Activated CD4-positive, alpha-beta T cell treated with anti-CD3 and anti-CD28 coated beads for 4 hours (primary cell): ENCODE measurements at places on chromosomes 2 and 18.

GRCh38 chr18:56563568-56563967 is 74.8 kb downstream of the TXNL1 start:
- DNase-seq, result no peak

GRCh38 chr2:125559186-125559585 is 1096.8 kb upstream of the GYPC start:
- no peak for DNase-seq

DNA sequence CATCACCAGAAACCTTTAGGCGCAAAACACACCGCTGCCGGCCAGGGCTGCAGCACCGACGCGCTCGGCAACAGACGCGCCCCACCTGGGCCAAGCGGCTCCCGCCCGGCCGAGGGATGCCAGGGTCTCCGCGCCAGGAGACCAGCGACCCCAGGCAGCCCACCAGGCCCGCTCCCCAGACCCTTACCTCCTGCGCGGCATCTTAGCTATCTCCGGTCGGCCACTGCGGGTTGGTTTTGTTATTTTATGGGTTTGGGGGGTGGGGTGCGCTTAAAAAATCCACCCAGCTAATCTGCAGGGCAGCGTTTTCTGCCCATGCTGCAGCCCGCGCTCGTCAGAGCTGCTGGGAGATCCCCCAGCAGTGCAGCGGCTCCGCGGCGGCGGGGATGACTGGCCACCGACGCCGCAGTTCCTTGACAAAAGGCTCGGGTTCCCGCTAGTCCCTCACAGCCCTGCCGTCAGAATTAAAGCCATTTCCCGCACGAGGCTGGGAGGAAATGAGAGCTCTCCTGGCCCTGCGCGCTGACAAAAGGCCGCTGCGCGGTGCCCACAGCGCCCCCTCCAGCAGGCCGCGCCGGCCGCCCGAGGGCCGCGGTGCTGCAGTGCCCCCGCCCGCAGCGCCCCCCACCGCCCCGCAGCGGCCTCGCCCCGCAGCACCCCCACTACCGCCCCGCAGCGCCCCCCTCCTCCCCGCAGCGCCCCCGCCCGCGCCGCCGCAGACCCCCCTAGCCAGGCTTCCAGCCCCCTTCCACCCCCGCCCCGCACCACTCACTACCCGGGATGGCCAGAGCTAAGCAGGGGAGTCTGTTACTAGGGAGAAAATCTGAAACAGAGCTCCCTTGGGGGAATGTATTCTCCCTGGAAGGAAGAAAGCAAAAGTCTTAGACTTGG is at the start of gene ADD2:
ADD2 (minus strand) TSS at position 502 of the 891 bp plus-strand sequence. CDS start 61,792 bp downstream, outside the sequence.
- DNase-seq, result peak; percentile 20

GRCh38 chr2:107808959-107809358 is 17.7 kb upstream of the RGPD4 start:
- DNase-seq, result no peak

DNA sequence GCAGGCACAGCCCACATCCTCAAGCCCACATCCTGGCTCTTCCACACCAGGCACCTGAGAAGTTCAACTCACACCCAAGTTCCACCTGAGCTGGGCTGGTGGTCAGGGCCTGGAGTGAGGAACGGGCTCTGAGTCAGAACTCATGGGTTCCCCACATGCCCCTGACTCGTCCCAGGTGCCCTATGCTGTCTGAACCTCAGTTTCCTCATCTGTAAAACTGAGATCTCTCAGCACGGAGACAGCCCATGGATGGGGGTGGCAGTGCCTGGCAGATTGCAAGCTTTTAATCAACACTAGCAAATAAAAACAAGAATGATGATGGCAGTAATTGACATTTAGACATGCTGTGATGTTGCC is 307.8 kb downstream of the NDUFA10 start:
- no peak for DNase-seq

- no peak for DNase-seq
Observed at GRCh38 chr18:13548966-13549879, 177.1 kb downstream of the FAM210A start.

GRCh38 chr2:30414961-30415360 is 32.1 kb upstream of the LCLAT1 start:
- DNase-seq, result no peak

- DNase-seq, result no peak
Observed at GRCh38 chr2:158072361-158072760, 29.3 kb upstream of the UPP2 start.

DNA sequence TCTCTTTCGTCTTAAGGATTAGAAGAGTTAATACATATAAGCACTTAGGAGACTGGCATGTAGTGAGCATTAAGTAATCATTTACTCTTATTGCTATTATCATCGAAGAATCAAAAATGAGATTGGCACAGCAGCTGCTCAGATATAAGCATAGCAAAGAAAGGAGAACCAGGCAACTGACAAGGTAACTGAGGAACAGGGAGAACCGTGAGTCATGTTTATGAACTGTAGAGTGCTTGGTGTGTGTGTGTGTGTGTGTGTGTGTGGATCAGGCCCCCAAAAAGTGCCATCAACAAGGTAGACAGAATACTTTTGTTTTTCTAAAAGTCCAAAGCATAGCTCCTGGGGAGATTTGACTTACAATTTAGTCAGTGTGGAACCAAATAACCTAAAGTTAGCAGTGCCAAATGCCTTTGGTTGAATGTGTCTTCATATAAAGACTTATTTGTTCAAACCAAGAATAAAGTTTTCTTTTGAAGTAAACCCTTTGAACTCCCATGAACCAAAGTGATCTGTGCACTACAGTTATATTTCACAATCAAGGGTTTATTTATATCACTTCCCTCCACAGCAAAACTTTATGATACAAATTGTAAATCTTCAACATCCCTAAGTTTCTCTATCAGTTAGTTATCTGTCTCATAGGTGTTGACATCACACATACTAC is 660.6 kb downstream of the NYAP2 start:
- DNase-seq, result no peak

DNA sequence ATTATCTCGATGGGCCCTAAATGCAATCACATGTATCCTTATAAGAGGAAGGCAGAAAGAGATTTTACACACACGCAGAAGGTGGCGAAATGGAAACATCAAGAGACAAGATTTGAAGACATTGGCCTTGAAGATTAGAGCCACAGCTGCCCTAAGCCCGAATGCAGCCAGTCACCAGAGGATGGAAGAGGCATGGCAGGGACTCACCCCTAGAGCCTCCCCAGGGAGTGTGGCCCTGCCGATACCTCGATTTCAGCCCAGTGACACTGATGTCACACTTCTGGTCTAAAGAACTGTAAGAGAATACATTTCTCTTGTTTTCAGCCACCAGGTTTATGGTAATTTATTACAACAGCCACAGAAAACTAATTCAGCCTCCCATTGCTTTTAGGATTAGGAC is 17.4 kb downstream of the TTC39C start:
- no peak for DNase-seq

DNA sequence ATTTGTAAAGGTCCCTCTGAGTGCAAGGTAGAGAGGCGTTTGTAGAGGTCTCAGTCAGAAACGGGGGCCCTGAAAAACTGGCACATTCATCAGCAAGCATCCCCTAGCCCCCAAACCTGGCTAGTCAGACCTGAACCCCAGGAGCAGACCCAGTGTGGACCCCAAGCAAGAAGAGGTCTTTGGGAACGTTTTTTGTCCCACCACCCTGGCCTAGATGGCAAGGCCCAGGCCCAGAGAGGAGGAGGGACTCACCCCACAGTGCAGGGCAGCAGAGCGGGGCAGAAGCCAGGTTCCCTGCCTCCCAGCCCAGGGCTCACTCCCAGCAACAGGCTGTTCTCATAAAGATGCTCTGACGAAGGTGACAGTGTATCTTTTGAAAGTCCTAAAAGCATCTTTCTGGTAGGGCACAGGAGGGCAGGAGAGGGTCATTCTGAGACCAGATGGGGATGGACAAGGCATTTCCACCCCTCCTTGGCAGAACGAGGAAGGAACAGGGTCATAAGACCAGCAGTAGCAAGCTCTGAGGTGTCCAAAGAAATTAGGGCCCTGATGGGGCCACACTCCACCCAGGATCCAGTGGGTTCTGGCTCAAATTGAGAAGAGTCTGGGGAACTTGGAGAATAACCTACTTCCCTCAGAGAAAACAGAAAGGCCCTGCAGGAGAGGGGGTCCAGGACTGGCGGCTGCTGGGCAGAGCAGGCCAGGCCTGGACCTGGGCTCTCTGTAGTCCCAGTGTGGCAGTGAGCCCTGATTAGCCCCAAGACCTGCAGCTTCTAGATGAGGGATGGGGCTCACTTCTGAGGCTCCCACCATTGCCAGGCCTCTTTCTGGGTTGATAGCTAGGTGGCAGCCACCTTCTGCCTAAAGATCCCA is 18.2 kb downstream of the ADRA2B start:
- no peak for DNase-seq

GRCh38 chr2:22737144-22737543 is 647.8 kb upstream of the KLHL29 start:
- DNase-seq, result no peak

DNA sequence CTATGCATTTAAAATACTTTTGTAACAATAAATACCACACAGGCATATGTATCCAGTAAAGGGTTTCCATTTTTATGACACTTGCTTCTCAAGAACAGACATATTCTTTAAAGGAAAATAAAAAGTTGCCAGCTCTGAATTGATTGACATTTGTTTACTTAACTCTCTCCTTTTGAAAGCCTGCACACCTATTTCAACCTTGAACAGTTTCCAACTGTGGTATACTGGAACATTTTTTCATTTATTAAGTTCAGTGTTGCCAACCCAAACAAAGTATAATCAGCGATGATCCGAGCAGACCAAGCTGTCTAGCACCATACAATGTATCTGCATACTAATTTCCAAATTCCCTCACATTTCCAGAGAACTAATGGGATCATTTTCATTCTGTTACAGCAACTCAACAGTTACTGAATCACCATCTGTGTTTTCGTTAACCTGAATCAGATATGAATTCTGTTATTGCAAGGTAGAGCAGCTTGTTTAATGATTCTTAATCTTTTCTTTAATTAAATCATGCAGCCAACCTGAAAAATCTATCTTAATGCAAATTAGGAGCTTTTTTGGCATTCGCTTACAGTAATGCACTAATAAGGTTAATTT is 725.5 kb upstream of the ZEB2 start:
- no peak for DNase-seq

DNA sequence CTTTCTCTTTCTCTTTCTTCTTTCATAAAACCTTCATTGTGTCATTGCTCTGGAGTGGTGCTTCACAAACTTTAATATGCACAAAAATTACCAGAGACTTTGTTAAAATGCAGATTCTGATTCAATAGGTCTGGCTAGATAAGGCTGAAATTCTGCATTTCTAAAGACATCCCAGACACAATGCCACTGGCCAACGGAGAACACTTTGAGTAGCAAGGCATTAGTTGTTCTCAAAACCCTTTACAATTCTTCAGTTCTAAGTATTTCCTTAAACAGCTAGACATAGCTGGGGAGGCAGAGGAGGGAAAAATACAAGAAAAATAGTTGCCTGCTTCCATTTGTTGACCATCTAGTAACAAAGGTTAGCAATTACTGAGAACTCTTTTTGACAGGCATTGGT is 101.8 kb upstream of the PIK3C3 start:
- no peak for DNase-seq

GRCh38 chr2:73034661-73035375 is 36.7 kb downstream of the SFXN5 start:
- no peak for DNase-seq

- no peak for DNase-seq
Observed at GRCh38 chr2:11417946-11418585, 47.9 kb downstream of the E2F6 start.
